ENCODE measurements at places on chromosomes 7 and 10.

GRCh38 chr7:80825499-80825898, 93.4 kb downstream of the SEMA3C start:
- no peak for DNase-seq

DNA sequence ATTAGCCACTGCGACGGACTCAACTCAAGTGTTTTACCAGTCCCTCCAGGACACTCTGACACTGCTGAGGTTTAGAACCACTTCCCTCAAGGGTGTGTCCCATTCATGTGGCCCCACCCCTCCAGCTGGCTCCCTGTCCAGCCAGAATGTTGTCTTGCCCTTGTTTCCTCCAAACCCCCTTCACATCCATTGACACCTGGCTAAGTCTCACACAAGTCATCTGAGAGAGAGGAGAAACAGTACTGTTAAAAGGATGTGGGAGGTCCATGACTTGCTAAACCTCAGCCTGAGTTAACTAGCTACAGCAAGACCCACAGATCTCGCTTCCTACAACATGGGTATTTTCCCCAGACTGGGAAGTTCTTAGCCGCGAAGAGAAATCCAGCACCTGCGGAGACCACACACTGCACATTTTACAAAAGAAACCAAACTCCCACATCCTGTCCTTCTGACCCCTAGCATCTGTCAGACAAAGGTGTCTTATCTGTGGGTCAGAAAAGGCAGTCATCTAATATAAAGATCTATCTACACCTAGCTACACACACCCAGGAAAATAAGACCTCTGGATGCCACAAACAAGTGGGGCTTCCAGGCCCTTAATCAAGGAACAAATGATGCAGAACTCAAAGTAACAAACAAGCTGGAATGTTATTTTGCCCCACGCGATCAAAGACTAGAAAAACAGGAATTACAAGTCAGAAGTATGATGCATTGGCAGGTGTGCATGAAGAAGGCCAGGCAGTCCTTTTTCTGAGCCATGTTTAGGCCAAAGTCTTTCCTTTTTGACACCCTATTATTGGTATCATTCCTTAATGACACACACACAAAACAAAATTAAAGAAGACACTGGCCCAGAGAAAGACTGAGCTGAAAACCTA, 13.9 kb downstream of the OSBPL3 start:
- DNase-seq: no peak

GRCh38 chr7:129225206-129225930, 538 bp downstream of the AHCYL2 start:
- DNase-seq: peak; percentile 43

GRCh38 chr7:1578513-1578912, 8.7 kb upstream of the PSMG3 start:
- DNase-seq: no peak

GRCh38 chr7:100061518-100062193, 12.1 kb downstream of the ZSCAN21 start:
- DNase-seq: no peak

DNA sequence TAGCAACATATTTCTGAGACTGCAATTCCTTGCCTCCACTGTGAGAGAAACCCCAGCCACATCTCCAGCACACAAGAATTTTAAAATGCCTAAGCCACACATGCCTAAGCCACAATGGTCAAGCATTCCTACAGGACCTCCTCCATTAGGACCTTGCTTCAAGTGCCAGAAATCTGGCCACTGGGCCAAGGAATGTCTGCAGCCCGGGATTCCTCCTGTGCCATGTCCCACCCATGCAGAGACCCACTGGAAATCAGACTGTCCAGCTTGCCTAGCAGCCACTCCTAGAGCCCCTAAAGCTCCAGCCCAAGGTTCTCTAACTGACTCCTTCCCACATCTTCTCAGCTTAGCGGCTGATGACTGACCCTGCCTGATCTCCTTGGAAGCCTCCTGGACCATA, 117.5 kb downstream of the AHR start:
- DNase-seq: no peak

DNA sequence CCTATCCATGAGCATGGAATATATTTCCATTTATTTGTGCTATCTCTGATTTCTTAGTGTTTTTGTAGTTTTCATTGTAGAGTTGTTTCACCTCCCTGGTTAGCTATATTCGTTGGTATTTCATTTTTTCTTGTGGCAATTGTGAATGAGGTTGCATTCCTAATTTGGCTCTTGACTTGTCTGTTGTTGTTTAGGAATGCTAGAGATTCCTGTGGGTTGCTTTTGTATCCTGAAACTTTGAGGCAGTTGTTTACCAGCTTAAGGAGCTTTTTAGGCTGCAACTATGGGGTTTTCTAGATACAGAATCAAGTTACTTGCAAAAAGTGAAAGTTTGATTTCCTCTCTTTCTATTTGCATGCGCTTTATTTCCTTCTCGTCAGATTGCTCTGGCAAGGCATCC, 304.7 kb upstream of the GRM3 start:
- DNase-seq: no peak

GRCh38 chr7:5429253-5429856, 5.7 kb upstream of the TNRC18 start:
- no peak for DNase-seq

GRCh38 chr7:158428837-158429753, 158.5 kb downstream of the PTPRN2 start:
- DNase-seq: no peak

DNA sequence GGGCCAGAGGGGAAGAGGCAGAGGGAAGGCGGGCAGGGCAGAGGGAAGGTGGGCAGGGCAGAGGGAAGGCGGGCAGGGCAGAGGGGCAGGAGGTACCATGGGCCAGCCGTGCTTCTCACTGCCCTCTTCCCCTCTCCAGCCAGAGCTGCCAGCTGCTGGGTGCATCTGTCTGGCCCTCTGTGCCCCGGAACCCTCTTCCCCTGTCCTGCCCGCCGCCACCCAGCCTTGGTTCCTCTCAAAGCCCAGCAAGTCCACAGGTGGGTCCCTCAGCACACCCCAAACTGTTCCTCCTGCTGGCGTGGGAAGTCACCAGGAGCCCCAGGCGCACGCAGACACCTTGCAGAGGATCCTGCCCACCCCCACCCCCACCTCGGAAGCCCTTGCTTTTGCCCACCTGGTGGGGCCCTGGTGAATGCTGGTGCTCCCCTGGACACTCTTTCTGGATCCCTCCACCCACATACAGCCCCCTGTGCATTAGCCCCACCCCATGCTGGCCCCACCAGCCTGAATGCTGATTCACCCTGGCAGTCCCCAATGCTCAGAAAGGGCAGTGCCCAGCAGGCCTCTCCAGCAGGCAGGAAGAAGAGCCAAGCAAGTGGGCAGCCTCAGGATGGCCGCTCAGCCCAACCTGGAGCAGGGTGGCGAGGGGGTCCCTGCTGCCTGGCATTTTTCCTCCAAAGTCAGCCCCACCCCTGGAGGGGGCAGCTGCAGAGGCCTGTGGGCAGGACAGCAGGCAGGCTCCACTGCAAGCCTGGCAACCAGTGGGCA, 1.9 kb upstream of the PWWP2B start:
- no peak for DNase-seq

- DNase-seq: no peak
Observed at GRCh38 chr10:118287076-118287806, 54.9 kb downstream of the FAM204A start.

- DNase-seq: no peak
Observed at GRCh38 chr7:82263920-82264782, 179.4 kb downstream of the CACNA2D1 start.

DNA sequence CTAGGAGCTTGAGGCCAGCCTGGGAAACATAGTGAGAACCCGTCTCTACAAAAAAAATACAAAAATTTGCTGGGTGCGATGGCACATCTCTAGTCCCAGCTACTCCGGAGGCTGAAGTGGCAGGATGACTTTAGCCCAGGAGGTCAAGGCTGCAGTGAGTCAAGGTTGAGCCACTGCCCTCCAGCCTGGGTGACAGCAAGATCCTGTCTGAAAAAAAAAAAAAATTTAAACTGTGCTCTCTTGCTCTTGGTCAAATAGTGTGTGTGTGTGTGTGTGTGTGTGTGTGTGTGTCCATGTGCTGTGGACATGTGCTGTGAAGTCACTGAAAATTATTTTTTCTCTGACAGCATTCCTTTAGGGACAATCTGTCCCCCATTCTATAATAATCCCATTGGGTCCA, 62.1 kb upstream of the TCF7L2 start:
- DNase-seq: no peak

GRCh38 chr10:128927497-128928161, 539.4 kb upstream of the MGMT start:
- DNase-seq: no peak

- no peak for DNase-seq
Observed at GRCh38 chr10:85864173-85864549, 502.4 kb downstream of the GRID1 start.

GRCh38 chr10:67935223-67935622, 50.8 kb downstream of the SIRT1 start:
- no peak for DNase-seq

DNA sequence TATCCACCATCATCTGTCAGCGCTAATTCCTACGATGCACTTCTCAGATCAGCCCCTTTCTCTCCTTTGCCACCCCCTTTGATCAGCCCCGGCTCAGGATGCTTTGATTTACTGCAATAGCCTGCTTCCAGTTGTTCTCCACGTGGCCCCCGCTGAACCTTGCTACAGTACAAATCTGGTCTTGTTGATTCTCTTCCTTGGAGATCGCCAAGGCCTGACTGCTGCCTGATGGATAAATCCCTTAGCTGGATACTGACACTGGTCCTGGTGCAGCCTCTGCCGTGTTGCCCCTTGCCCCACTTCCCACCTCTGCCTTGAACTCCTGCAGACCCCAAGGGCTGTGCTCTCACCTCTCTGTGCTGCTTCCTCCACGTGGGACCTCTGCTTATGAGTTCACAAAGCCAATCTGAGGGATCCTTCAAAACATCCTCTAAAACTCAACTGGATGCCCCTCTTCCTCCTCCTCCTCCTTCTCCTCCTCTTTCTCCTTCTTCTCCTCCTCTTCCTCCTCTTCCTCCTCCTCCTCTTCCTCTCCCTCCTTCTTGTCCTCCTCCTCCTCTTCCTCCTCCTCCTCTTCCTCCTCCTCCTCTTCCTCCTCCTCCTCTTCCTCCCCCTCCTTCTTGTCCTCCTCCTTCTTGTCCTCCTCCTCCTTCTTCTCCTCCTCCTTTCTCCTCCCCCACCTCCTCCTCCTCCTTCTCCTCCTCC, 15.3 kb downstream of the PLXNA4 start:
- DNase-seq: no peak

DNA sequence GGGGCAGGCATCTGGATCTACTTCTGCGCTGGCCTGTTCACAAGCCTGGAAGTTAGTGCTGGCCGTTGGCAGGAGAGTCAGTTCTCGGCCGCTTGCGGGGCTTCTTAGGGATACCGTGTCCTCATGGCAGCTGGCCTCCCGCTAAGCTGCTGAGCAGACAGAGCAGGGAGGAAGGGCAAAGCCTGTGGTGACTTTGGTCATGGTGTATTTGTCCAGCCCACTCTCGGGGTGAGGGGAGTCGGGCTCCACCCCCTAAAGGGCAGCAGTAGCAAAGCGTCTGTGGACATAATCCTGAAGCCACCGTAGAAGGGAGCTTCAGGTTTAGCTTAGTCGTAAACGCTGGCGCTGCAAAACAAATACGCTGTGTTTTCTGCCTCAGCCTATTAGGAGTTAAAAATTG, 12.2 kb downstream of the UBE3C start:
- no peak for DNase-seq

- no peak for DNase-seq
Observed at GRCh38 chr10:74096777-74097176, 53.9 kb downstream of the AP3M1 start.

DNA sequence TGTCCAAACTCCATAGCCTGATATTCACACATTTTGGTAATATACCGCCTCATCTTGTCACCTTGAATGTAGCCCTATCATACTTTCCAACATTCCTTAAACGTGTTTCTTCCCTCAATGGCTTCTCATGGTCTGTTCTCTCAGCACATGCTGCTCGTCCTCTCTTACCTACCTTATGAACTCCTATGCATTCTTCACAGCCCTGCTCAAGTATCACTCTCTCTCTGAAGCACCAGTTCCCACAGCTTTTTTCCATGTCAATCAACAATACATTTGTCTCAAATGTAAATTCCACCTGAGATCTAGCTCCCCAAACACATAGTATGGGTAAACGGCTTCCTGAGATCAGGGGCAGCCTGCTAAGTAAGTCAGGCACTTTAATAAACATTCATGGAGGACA, 85.2 kb upstream of the ZMIZ1 start:
- no peak for DNase-seq

Measured in activated effector memory CD4-positive, alpha-beta T cell treated with Interleukin-2 at 50 U/mL for 16 hours (primary cell).